ENCODE measurements at places on chromosomes 13 and 19.

DNA sequence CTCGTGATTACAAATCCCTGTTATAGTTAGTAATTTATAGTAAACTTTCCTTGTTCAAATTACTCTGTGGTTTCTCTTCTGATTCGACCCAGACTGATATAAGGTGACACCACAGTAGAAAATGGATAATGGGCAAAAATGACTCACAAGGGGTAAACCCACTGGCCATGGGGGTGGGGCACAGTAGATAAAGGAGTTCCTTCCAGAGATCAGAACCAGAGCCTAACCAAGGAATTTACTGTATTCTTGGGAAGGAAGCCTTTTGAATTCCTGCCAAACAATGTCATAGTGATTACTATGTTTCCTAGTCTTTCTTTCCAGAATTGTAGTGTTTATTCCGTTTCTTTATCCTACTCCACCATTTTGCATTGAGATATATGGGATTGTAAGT is 21.9 kb downstream of the MIR17HG start:
- DNase-seq: no peak

DNA sequence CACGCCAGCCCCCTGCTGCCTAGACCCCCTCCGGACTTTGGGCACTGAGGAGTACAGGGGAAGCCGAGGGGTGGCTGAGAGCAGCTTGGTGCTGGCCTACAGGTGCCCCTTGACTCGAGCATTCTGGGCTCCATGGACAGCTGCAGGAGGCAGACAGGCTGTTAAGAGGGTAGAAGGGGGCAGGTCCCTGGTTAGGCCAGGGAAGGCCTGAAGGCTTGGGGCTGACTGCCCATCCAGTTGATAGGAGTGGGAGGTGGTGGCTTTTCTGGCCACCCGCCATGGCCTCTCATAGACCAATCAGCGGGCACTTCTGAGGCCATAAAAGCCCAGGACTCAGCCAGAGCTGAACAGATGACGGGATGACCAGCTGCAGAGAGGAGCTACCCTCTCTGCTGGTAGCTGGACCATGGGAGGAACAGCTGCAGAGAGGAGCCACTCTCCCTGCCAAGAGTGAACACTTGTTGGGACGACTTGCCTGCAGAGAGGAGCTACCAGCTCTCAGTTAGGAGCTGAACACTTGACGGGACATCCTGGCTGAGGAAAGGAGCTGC is 10.7 kb upstream of the SUPT20H start:
- DNase-seq: no peak

DNA sequence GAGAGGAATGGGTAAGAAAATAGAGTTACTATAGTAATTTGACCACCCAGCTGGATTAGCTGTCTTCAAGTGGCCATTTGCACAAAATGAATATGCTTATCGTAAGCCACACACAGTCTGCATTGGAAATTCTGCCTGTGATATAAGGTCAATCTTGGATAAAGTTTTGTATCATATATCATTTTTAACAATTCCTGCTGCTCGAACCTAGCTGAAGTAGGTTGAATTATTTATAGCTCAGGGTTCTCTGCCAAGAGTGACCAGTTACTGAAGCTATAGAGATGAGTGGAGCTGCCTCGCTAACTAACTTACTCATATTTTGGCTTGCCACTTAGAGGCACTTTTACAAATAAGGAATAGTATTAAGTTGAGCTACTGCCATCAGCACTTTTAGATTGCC is 220.9 kb downstream of the RGCC start:
- no peak for DNase-seq

- no peak for DNase-seq
These were observed 40.8 kb downstream of the SERPINE3 start for GRCh38 chr13:51380269-51380668.

DNA sequence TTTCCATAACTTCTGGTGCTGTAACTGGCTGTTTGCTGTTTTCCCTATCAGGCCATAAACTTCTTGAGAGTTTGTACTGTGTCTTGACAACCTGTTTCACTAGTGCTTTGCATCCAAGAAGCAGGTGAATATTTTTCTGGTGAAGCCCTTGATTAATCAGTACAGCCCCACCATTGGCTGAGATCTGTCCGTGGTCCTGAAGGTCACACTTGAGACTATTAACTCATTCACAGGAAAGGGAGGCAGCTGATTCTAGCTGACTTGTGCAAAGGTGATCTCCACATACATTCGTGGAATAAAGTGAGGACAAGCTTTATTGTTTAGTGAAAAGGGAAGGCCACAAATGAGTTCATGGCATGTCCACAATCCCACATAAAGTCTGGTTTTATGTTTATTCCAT is 61.4 kb upstream of the ZNF835 start:
- DNase-seq: no peak

- no peak for DNase-seq
These were observed 30.5 kb downstream of the TNFSF14 start for GRCh38 chr19:6639439-6639838.

- no peak for DNase-seq
These were observed 43.2 kb downstream of the RGCC start for GRCh38 chr13:41500511-41500910.

GRCh38 chr13:80504453-80504852 is 163.5 kb upstream of the SPRY2 start:
- DNase-seq: no peak

GRCh38 chr19:46927106-46927505 is 66.3 kb downstream of the ARHGAP35 start:
- DNase-seq: no peak

- no peak for DNase-seq
These were observed 5.8 kb upstream of the REXO1 start for GRCh38 chr19:1854039-1854541.

- DNase-seq: no peak
These were observed 1.1 kb upstream of the FARP1 start for GRCh38 chr13:98141509-98142379.

- no peak for DNase-seq
These were observed 43.8 kb downstream of the SPRY2 start for GRCh38 chr13:80297094-80297493.
